ENCODE measurements at places on chromosomes 2 and 18.

DNA sequence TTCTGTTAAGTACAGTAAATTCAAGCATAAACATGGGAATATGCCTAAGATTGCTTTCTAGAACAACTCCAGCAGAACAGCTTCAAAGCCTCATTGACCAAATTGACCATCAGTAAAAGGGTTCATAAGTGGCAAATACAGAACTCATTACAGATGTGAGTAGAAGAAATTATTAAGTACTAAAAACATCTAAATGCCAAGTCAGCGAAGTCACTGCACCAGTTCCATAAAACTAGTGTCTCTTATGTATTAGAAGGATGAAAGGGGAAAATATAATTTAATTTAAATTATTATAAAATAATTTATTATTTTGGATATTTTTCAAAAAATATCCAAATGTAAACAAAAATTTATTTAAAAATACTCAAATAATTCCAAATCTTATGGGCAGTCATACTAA lies 553.2 kb downstream of the ERBB4 start:
- no peak for DNase-seq

GRCh38 chr2:216714376-216714775 lies 19.0 kb upstream of the IGFBP5 start:
- no peak for DNase-seq

DNA sequence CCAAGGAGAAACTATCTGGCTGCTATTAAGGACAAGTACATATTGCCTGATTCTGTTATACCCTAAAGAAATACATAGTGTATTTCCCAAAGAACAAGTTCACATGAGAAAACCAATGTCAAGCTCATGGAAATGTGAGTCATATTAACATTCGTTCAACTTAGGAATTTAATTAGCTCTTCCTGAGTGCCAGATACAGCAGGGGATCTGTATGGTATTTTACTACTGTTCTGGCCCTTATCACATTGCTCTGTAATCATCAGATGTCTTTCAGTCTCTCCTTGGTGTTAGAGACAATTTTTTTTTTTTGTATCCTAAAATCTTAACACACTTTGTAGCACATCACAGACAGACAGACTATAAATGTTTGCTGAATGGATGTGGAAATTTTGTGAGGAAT lies 395.0 kb upstream of the CRIM1 start:
- no peak for DNase-seq

- no peak for DNase-seq
Observed at GRCh38 chr18:61335684-61336555, 2.7 kb downstream of the CDH20 start.

DNA sequence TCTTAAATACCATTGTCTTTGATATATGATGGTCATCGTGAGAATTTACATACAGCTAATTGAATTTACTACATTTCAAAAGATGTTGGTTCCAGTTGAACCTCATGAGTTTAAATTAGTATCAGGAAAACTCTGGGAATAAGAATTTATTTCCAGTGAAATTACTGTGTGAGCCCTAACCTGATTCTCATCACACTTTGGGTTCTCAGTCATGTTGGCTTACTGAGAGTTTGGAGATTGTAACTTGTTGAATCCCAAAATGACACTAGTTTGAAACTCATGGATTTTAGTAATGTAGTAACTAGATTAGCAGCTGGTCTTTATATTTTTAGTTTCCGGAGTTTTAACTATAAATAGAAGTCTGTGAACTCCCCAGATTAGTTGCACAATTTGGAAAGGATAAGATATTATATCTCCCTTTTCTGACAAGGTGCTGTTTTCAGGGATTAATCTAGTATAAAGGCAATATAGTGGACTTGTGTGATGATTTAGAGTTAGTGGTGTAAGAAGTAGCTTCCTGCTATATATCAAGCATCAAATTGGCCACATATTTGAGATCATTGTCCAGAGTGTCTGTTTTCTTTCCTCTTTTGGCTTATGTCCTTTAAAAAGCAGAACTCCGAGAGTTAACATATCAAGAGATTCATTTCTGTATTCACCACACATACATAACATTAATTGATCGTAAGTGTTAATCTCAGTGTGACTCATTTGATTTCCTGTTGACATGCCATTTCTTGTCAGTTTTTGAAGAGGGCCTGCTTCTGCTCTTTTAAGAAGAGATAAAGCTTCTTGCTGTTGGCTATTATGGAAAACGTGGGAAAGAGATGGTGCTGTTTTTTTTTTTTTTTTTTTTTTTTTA lies 15.7 kb downstream of the NDUFV2 start:
- no peak for DNase-seq

DNA sequence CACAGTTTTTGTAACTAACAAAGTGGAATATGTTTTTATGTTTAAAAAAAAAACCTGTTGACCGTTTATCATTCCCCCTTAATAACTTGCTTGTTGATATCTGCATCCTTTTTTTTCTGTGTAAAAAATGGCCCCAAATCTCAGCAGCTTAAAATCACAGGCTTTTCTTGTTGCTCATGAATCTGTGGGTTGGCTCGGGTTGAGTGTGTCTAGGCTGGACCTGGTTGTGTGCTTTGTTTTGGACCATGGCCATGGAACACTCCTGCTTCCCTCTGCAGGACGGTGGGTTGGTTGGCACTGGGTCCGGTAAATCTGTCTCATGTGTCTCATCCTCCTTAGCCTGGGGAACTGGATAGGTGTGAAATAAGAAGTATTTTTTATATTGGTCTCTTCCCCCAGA lies 139.0 kb upstream of the LINC00305 start:
- DNase-seq = no peak

GRCh38 chr2:145207884-145208283 lies 688.0 kb upstream of the ZEB2 start:
- no peak for DNase-seq

DNA sequence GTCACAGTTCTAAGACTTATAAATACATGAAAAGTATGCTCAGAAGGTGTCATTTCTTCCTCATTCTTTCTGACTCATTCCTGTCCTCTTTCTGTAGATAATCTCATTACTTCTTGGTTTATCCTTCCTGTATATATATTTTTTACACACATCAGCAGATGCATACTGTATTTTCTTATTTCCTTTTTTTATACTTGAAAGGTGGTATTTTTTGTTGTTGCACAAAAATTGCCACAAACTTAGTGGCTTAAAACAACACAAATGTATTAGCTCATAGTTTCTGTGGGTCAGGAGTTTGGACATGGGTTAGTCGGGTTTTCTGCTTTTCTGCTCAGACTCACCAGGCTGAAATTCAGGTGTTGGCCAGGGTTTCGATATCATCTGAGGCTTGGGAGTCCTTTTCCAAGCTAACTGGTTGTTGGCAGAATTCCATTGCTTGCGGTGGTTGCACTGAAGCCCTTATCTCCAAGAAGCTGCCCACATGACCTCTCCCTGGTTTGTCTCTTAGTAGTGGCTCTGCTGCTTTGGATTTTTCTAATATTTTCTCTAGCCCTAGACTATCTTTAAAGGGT lies 162.6 kb downstream of the FMNL2 start:
- DNase-seq = no peak

DNA sequence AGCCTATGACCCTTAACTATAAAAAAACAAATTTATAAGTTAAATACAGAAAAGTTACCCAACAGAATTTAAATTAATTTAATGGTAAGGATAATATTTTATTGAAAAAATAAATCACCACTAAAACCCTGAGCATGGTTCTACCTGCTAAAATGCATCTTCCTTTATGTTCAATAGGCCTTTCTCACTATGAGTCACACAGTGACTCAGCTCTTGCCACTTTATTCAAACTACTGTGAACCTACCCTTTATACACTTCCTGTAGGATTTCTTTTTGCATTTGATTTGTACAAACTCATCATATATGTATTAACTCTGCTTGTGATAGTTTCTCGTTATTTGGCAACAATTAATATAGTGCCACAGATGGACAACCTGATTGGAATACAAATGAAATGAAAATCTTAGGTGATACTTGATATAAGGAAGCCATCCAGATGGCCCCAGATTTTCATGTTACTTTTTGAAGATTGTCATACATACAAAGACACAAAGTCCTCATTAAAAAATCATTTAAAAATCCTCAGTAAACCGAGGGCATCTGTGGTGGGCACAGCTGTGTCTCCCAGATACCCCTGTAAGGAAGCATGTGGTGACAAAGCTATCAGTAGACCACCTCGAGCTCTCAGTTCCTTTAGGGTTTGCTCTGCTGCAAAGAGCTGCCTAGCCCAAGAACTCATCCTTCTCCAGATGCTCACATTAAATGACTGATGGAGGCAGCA lies 55.2 kb upstream of the COBLL1 start:
- no peak for DNase-seq

- no peak for DNase-seq
Observed at GRCh38 chr2:207531032-207531952, 1.5 kb downstream of the CREB1 start.

- no peak for DNase-seq
Observed at GRCh38 chr2:152062125-152063091, 36.4 kb downstream of the CACNB4 start.

DNA sequence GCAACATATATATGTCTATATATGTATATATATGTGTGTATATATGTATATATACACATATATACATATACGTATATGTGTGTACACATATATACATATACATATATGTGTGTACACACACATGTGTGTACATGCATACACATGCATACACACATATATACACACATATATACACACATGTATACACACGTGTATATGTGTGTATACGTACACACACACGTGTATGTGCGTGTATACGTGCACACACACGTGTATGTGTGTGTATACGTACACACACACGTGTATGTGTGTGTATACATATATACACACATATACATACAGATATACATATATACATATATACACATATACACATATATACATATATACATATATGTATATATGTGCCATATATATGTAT lies 89.4 kb downstream of the SPHKAP start:
- DNase-seq = no peak

- no peak for DNase-seq
Observed at GRCh38 chr18:55232506-55232905, 273.2 kb upstream of the CCDC68 start.

DNA sequence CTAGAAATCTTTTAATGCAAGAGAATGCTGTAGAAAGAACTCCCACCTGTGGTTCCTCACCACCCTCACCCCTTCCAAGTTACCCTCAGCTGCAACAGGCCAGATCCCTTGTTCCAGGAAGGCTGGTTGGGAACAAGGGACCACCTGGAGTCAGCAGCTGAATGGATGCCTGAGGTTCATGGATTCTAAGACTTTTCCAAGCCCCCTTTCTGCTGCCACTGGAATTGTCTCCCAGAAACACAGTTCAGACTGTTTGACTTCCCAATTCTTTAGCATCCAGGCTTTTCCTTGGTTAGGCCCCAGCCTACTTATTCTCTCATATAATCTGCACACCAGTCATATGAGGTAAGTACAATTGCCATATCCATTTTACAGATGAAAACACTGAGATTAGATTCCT lies 8.0 kb upstream of the ADCY3 start:
- DNase-seq = no peak

GRCh38 chr2:147076634-147077033 lies 768.2 kb upstream of the ACVR2A start:
- DNase-seq = no peak

DNA sequence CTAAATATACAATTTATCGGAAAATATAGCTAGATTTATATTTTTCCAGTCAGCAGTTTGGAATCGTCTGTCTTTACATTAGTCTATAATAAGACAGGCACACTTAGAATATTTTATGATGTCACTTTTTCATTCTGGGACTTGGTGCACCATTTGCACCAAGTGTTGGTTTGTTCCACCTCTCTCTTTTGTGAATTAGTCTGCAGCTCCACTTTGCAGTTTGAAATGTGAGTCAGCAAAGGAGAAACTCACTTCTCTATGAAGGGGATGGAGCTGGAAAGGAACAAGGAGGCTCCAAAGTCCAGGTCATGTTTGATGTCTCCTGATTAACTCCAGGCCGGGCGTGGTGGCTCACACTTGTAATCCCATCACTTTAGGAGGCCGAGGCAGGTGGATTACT lies 63.8 kb upstream of the RTN4 start:
- DNase-seq = no peak

- no peak for DNase-seq
Observed at GRCh38 chr2:221447310-221447709, 124.8 kb downstream of the EPHA4 start.

GRCh38 chr2:238439917-238440316 lies 13.2 kb downstream of the ASB1 start:
- no peak for DNase-seq

DNA sequence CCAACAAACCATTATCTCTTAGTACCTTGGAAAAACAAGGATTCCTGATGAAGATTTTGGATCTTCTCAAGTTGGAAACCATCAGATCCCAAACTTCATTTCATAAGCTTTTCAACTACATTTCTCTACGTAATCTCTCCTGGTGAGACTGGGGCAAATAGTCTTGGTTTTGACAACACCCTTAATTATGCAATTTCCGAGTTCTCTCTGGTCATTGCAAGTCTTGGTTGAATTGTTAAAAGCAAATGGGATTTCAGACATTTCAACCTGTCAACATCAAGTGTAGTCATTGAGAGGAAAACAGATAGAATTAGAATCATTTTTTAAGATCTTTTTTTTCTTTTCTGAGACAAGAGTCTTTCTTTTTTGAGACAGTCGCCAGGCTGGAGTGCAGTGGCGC lies 26.2 kb downstream of the KLF7 start:
- no peak for DNase-seq

DNA sequence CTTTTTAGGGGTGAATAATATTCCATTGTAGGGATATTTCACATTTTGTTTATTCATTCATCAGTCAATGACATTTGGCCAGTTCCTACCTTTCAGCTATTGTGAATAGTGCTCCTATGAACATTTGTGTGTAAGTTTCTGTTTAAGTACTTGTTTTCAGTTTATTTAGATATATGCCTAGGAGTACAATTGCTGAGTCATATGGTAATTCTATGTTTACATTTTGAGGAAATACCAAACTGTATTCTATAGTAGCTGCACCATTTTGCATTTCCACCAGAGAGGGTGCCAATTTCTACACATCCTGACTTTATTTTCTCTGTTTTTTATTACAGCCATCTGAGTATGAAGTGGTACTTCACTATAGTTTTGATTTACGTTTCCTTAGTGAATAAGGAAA lies 54.4 kb upstream of the ZNF236 start:
- no peak for DNase-seq

DNA sequence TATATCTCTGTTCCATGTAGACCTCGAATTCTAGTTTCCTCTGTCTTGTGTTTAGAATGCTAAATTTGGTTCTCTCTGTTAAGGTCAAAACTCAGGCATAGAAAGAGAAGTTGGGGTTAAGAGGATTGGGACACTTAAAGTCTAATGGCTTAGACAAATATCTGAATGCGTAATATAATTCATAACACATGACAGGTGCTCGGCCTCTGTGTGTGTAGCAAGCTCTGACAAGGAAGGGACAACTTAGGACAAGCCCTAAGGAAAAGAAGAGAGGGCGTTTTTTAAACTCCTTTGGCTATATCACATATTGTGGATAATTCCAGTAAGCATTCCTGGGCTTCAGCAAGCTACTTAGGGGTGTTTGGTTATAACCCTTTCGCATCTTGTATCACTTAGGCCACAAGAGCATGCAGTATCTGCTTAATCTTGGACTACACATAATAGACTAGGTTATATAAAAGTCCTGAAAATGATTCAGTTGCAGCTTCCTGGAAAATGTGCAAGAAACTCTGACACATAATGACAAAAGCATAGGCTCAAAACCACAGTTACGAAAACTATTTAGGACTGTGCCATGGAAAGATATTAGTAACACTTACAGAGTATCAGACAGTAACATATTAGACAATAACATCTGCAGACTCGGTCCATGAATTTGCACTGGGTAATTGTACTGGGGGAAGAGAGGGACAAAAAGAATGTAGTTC lies 16.1 kb upstream of the CREB1 start:
- DNase-seq = no peak

GRCh38 chr18:75132098-75132870 lies 76.7 kb downstream of the PTGR3 start:
- no peak for DNase-seq
